ENCODE measurements at places on chromosomes 12 and 14. TPM values are rescaled to one million over a fixed set of nuclear protein-coding genes. Genes with fewer than 3 reads are reported as not detected.

GRCh38 chr12:78035901-78036606 is 205.4 kb downstream of the NAV3 start:
- peak overlapping the region; percentile 40 for H3K27ac ChIP-seq
- no peaks in the 10 kb centered on the region for H3K36me3 ChIP-seq
- no peaks in the 10 kb centered on the region for H3K4me1 ChIP-seq

GRCh38 chr14:98444077-98444476 is 827.9 kb downstream of the BCL11B start:
- H3K4me1 ChIP-seq, result no peaks in the 10 kb centered on the region
- no peak for DNase-seq
- H3K27me3 ChIP-seq, result no peaks in the 10 kb centered on the region
- no peaks in the 10 kb centered on the region for H3K36me3 ChIP-seq
- no peak overlapping the region for H3K4me3 ChIP-seq

DNA sequence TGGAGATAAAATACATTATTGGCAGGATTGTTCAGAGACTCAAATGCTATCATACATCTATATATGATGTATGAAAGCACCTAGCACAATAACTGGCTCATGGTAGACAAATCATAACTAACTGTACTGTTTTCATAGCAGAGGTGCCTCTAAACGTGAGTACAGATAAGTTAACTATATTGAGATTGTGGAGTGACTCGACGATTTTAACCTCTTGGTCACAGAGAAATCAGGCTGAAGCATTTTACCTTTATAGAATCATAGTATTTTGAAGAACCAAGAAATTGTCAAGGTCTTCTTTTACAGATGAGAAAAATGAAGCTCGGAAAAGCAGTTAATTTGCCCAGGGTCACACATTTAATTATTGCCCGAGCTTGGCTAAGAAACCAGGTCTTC is 666 bp upstream of the DERA start:
- peaks cover 13% of the 10 kb centered on the region for H3K36me3 ChIP-seq
- DNase-seq, result no peak
- H3K27ac ChIP-seq, result peak overlapping the region; percentile 95
- H3K4me3 ChIP-seq, result peak overlapping the region; percentile 81
- H3K27me3 ChIP-seq, result no peaks in the 10 kb centered on the region

DNA sequence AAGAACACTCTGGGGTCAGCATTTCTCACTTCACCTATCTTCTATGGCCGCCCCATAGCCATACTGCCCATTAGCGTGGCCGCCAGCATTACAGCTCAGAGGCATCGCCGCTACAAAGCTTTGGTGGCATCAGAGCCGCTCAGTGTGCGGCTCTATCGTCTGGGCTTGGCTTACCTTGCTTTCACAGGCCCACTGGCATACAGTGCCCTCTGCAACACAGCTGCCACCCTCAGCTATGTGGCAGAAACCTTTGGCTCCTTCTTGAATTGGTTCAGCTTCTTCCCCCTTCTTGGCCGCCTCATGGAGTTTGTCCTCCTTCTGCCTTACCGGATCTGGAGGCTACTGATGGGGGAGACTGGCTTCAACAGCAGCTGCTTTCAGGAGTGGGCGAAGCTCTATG is 2.6 kb downstream of the DNAJC22 start:
- H3K27ac ChIP-seq, result no peak overlapping the region
- peaks cover 34% of the 10 kb centered on the region for H3K4me1 ChIP-seq
- DNase-seq, result peak; percentile 31
- no peaks in the 10 kb centered on the region for H3K36me3 ChIP-seq
- peaks cover 94% of the 10 kb centered on the region for H3K27me3 ChIP-seq

- no peak overlapping the region for H3K27ac ChIP-seq
- DNase-seq, result peak; percentile 51
- peaks cover 4% of the 10 kb centered on the region for H3K4me1 ChIP-seq
- H3K27me3 ChIP-seq, result peaks cover 17% of the 10 kb centered on the region
- H3K36me3 ChIP-seq, result no peaks in the 10 kb centered on the region
Observed at GRCh38 chr14:105534586-105534985, 8.2 kb downstream of the TMEM121 start.

DNA sequence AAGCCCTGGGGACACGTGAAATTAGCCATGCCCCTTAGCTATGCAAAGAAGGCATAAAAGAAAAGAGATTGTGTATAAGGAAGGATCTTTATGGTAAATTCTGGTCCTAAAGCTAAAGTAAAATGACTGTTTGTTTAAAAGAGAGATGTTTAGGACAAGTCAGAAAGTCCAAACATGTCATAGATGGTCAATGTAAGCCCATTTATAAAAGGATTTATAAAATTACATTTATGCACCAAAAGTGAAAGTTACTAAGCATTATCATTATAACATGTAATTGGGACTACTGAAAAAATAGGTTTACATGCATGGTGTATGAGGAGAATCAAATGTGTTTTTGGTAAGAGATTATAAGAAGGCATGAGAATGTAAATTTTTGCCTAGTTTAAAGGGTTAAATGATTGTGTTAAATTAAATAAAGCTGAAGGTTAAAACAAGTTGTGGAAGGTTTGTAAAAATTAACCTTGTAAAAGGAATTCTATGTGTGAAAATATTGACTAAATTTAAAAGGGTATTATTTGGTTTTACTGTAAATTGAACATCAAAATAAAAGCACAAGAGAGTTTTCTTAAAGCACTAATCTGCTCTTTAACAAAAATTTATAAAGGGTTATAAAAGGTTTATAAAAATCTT is 50.4 kb upstream of the TSPAN8 start:
- H3K27ac ChIP-seq, result no peak overlapping the region
- no peak for DNase-seq
- H3K36me3 ChIP-seq, result no peaks in the 10 kb centered on the region
- H3K4me3 ChIP-seq, result no peak overlapping the region

DNA sequence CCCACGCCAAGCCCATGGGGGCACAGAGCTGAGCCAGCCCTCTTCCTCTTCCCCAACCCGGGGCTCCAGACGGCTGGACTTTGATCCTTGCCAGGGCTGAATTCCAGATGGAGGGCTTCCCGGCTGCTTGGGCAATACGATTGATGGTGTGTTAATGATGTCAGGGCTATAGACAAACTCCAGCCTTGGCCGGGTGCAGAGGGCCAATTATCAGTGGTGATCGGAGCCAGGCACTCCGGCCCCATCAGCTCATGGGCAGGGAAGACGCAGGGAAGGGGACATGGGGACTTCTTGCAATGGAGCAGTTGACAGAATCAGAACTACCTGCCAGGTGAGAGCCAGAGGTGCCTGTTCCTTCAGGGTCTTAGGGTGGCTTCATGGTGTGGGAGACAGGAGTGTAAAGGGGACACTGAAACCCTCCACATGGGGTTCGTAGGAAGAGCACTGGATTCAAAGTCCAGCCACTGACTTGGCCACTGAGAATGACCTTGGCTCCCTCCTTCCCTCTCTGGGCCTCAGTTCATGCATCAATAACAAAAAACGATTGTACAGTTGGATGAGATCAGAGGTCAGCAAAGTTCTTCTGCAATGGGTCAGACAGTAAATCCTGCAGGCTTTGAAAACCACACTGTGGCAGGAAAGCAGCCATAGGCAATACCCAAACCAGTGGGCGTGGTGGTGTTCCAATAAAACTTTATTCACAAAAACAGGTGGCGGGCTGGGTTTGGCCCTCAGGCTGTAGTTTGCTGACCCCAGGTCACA is 333.7 kb downstream of the MED13L start:
- H3K4me1 ChIP-seq, result no peaks in the 10 kb centered on the region
- no peak overlapping the region for H3K4me3 ChIP-seq
- H3K36me3 ChIP-seq, result no peaks in the 10 kb centered on the region
- no peaks in the 10 kb centered on the region for H3K27me3 ChIP-seq

- no peak for DNase-seq
- no peak overlapping the region for H3K27ac ChIP-seq
- no peaks in the 10 kb centered on the region for H3K36me3 ChIP-seq
- no peak overlapping the region for H3K4me3 ChIP-seq
Observed at GRCh38 chr12:53756300-53757100, 4.7 kb upstream of the CISTR start.

GRCh38 chr12:43117226-43117930 is 434.6 kb downstream of the ADAMTS20 start:
- no peak overlapping the region for H3K4me3 ChIP-seq
- no peak for DNase-seq
- H3K27me3 ChIP-seq, result no peaks in the 10 kb centered on the region
- no peaks in the 10 kb centered on the region for H3K36me3 ChIP-seq
- no peak overlapping the region for H3K27ac ChIP-seq

DNA sequence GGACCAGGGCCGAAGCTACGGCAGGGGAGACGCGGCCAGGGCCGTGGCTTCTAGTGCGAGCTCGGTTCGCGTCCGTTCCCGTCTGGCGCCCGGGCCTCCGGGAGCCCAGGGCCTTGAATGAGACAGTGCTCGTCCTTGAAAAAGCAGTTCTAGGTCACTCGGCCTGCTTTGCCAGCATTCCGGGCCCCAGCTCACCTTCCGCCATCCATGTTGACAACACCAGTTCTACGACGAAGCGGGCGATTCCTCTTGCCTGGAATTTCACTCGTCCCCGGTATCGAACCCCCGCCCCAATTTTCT is 4.5 kb downstream of the OR10AD1 start:
- peak overlapping the region; percentile 100 for H3K27ac ChIP-seq
- no peaks in the 10 kb centered on the region for H3K36me3 ChIP-seq
- H3K4me3 ChIP-seq, result peak overlapping the region; percentile 80

DNA sequence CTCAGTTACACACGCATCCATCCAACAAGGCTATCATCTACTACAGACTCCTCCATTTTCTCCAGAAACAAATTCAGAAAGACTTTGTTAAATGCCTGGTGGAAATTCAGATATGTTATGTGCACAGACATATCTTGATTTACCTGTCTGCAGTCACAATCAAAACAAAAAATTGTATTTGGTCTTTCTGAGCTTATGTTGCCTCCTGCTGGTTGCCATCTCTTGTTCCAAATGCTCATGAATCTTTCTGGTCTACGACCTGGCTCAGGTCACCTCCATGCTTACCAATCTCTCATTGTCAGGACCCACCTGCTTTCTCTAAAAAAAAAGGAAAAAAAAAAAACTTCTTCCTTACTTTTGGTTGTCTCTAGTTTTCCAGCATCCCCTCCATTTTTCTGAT is 169.2 kb upstream of the PLXNC1 start:
- no peaks in the 10 kb centered on the region for H3K36me3 ChIP-seq
- H3K4me1 ChIP-seq, result peaks cover 4% of the 10 kb centered on the region
- no peak overlapping the region for H3K27ac ChIP-seq
- no peaks in the 10 kb centered on the region for H3K27me3 ChIP-seq
- no peak overlapping the region for H3K4me3 ChIP-seq
- DNase-seq, result no peak

GRCh38 chr14:94875256-94875655 is 105.3 kb upstream of the GSC start:
- peaks cover 7% of the 10 kb centered on the region for H3K27me3 ChIP-seq
- no peaks in the 10 kb centered on the region for H3K4me1 ChIP-seq
- H3K36me3 ChIP-seq, result no peaks in the 10 kb centered on the region
- H3K4me3 ChIP-seq, result no peak overlapping the region

DNA sequence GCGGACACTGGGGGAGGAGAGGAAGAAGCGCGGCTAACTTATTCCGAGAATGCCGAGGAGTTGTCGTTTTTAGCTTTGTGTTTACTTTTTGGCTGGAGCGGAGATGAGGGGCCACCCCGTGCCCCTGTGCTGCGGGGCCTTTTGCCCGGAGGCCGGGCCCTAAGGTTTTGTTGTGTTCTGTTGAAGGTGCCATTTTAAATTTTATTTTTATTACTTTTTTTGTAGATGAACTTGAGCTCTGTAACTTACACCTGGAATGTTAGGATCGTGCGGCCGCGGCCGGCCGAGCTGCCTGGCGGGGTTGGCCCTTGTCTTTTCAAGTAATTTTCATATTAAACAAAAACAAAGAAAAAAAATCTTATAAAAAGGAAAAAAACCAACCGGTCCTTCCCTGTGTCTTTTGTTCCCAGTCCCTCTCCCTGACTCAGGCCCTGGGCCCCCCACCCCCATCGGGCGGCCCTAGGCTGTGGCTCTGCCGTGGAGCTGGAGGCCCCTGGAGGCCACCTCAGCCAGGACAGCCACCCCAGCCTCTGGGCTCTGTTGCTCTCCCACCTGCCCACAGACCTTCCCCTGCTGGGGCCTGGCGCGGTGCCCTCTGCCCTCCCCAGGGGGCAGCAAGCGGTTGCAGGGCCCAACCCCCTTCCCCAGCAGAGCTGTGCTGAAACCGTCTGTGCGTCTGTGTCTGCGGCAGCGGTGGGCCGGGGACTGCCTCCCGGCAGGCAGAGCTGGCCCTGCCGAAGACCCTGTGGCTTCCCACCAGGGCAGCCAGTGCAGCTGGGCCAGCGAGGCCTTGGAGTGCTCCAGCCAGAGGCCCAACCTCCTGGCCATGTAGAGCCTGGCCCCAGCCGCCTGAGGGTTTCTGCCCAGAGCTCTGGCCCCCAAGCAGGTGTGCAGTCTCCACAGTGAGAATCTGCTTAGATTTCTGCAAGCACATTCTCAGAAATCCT is 4.0 kb upstream of the CRIP2 start:
- no peak for DNase-seq
- peaks cover 6% of the 10 kb centered on the region for H3K27me3 ChIP-seq
- H3K27ac ChIP-seq, result peak overlapping the region; percentile 3
- peaks cover 26% of the 10 kb centered on the region for H3K4me1 ChIP-seq
- no peak overlapping the region for H3K4me3 ChIP-seq

DNA sequence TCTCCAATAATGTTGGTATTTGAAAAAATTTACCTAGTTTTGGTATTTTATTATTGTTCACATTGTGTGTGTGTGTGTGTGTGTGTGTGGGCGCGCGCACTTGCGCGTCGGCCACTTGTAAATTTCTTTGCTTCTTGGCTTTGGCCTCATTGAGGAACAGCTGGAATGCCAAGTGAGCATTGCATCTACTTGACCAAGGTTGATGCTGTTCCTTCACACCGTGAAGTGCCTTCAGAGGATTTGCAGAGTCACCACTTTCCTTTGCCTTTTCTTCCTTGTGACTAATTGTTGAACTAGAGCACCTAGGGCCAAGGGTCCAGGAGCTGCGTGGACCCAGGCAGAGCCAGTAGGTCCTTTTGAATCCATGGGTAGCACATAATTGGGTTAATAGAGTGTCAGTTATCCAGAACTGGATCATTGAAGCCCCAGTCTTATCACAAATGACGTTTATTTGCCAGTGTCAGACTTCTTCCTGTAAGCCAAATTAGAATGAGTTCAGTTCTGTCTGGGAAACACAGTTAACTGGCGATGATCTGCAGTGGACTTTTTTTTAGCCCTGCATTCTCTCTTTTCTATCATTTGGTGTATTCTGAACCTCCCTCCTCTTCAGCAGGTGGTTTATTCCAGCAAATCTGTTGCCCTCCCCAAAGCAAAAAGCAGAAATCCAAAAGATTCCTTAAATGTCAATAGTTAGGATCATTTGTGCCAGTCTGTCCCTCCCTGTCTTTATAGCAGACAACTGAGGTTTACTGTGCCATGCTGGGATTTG is 2.6 kb downstream of the PPP2R5C start:
- H3K27me3 ChIP-seq, result no peaks in the 10 kb centered on the region
- H3K36me3 ChIP-seq, result peaks cover 18% of the 10 kb centered on the region
- no peak for DNase-seq
- H3K27ac ChIP-seq, result peak overlapping the region; percentile 63
- peaks cover 12% of the 10 kb centered on the region for H3K4me1 ChIP-seq
- no peak overlapping the region for H3K4me3 ChIP-seq

Gene NRIP2
- 0.61 TPM for total RNA-seq

Gene FAM90A1
- total RNA-seq, result 0.43 TPM

Gene ABCC9
- 32.6 TPM for total RNA-seq
